Activated T-cell treated with anti-CD3 and anti-CD28 coated beads for 24 hours (primary cell): ENCODE measurements at places on chromosomes 1 and 21.

DNA sequence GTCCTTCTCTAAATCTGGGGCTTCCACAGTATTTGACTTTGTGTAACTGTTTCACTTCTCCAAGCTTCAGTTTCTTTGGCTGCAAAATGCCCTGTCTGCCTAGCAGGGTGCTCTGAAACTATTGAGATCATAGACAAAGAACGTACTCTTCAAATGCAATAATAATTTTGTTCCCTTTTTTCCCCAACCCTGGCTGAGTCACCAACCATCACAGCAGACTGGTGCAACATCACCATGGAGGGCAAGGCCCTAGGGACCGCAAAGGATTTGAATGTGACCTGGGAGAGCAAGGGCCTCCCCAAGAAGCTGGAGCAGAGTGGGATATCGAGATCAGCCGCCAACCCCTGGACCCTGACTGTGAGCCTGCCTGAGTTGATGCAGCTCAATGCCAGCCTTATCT, 115.0 kb downstream of the FCRL5 start:
- DNase-seq = no peak

GRCh38 chr1:79457562-79458224, 451.2 kb upstream of the ADGRL4 start:
- DNase-seq = no peak

GRCh38 chr1:178689769-178690168, 35.3 kb upstream of the RALGPS2 start:
- DNase-seq = no peak

- DNase-seq = no peak
Observed at GRCh38 chr1:60942896-60943638, 139.3 kb upstream of the NFIA start.

DNA sequence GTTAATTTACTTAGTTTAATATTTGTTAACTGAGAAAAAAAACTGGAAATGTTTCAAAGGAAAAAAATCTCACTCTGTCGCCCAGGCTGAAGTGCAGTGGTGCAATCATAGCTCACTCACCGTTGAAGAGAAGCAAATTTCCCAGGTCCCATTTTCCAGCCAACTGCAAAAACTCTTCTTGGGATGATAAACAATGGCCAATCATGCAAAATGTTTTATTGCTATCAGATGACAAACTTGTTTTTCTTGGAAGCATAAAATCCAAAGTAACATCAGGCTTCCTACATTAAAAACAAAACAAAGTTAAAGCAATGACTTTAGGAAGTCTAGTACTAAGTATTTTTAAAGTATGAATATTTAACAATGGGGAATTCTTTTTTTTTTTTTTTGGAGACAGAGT, 84.9 kb downstream of the LYST start:
- DNase-seq = no peak

GRCh38 chr1:182781841-182782586, 7.6 kb upstream of the NPL start:
- peak; percentile 60 for DNase-seq

DNA sequence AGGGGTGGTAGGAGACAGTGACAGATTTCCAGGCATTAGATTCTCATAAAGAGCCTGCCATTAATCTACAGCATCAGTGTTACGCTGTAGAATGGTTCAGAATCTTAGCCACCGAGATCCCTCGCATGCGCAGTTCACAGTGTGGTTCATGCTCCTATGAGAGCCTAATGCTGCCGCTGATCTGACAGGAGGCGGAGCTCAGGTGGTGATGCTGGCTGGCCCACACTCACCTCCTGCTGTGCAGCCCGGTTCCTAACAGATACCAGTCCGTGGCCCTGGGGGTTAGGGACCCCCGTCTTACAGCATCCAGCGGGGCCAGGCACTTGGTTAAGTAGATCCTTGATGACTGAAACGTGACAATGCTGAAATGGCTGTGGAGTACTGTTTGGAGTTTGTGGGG, 163.6 kb upstream of the C1orf21 start:
- no peak for DNase-seq

DNA sequence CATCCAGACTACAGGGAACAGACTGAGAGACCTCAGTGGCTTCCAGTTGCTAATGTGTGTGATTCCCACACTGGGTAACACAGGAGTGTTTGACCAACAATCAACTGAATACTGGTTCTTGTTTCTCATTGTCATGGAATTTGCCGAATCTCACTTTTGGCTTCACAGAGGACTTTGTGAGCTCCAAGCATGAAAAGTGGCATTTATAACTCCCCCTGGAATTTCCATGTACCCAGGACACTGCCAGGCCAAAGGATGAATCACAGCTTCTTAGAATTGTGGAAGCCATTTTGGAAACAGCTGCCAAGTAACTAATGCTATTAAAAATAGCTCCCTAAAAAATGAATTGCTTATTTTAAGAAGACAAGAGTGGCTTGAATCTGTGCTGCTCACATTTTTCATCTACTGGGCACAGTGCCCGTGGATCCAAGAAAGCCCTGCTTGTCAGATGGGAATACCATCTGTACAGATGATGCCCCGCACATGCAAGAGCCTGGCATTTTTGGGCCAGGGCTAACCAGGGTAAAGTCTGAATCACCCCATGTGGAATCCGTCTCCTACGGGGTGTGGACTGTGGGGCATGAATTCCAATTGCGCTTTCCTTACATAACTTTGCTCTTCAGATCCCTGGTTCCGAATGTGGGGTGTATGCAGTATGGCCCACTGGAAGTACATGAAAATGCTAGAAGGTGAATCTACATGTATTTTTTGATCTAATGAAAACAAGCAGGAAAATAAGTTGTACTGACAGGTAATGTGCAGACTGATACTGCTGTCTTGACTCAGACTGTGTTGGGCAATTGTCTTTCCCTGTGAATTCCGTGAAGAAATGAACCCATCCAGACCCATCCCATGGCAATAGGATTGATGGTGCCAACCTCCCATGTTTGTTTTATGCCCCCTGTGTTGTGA, 487.3 kb downstream of the SIPA1L2 start:
- no peak for DNase-seq

GRCh38 chr1:43981135-43981491, 2.1 kb downstream of the B4GALT2 start:
- no peak for DNase-seq

- DNase-seq = no peak
Observed at GRCh38 chr1:199878823-199879222, 148.7 kb upstream of the NR5A2 start.

DNA sequence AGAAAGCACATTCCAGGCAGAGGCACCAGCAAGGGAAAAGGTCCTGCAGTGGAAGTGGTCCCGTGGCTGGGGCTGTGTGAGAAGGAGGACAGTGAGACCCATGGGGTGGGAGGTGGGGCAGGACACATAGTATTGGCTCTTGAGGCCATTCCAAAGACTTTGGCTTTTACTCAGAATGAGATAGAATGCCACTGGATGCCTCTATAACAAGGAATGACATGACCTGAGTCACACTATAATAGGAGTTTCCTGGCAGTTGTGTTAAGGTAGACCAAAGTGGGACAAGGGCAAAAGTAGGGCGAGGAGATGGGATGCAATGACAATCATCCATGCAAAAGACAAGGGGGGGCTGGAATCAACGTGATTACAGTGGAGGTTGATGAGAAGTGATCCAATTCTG, 24.7 kb upstream of the LAMC2 start:
- no peak for DNase-seq

GRCh38 chr1:167791281-167792187, 69.8 kb downstream of the MPZL1 start:
- no peak for DNase-seq

DNA sequence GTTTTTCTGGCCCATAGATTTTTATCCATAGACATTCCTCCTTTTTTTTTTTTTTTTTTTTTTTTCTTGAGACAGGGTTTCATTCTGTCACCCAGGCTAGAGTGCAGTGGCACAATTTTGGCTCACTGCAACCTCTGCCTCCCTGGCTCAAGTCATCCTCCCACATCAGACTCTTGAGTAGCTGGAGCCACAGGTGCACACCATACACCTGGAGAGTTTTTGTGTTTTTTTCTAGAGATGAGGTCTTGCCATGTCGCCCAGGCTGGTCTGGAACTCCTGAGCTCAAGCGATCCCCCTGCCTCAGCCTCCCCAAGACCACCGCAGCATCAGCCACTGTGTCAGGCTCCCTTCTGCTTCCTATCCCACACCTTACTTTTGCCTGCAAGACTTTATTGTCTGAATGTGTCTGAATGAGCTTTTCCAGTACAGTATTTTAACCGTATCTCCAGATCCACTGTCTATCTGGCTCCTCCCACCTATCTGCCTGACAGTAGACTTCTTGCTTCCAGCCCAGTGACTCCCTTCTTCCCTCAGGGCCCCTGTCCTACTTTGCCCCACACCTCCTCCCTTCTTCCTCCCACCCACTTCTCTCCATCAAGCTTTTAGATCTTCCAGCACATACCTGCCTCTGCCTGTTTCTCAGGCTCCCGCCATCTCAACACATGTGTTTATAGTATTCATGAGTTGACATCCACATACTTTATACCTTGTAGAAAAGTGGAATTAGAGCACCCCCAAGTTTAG, 6.1 kb downstream of the C1orf21 start:
- DNase-seq = no peak

GRCh38 chr1:94335950-94336349, 82.2 kb upstream of the ABCD3 start:
- no peak for DNase-seq

DNA sequence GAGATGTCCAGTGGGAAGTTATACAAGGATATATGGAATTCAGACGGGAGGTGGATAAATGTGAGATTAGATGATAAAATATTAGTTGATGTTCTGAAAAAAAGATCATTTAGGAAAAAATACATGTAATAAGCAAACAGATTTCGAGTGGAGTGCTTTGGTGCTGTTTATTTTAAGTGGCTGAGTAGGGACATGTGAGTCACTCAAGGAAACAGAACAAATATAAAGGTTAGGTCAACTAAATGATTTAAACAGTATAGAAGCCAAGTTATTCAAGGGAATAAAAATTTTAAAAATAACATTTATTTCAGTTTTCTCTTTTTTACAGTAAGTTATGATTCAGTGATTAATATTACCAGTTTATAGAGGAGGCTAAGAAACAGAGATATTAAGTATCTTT, 1046.7 kb upstream of the B3GALT2 start:
- DNase-seq = no peak

- DNase-seq = no peak
Observed at GRCh38 chr1:32367912-32368635, 5.7 kb downstream of the TSSK3 start.

- DNase-seq = no peak
Observed at GRCh38 chr1:92903765-92904164, 57.5 kb downstream of the DIPK1A start.

DNA sequence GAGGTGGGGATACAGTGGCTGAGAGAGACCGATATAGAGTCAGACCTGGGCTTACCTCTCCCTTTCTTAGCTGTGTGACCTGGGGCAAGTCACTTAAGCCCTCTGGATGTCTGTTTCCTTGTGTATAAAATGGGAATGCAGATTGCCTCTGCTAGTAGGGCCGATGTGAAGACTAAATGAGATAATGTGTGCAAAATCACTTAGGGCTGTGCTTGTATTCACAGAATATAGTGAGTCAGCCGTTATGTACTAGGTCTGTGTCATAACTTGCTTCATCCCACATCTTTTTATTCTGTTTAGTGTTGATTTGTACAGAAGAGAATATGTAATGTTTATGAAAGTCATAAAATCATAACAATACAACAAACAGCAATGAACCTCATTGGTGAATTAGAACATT, 56.0 kb downstream of the PTPRU start:
- DNase-seq = no peak
